Activated T-helper 1 cell treated with anti-CD3 and anti-CD28 coated beads, Interleukin-12 subunit alpha, Interleukin-12 subunit beta, Interleukin-2, Interleukin-4 antibody, amounts not matched to agents 30 ng/mL and 10 ng/mL and 1 ng/mL, durations not matched to agents 14 hours and 24 hours and 36 hours (primary cell): ENCODE measurements at places on chromosomes 5 and 9. TPM values are rescaled to one million over a fixed set of nuclear protein-coding genes. Genes with fewer than 3 reads are reported as not detected.
A peak's percentile ranks its signal among the peaks of the same experiment; 100 is the strongest.

Gene AMBP
- not detected in 2 replicates for total RNA-seq

DNA sequence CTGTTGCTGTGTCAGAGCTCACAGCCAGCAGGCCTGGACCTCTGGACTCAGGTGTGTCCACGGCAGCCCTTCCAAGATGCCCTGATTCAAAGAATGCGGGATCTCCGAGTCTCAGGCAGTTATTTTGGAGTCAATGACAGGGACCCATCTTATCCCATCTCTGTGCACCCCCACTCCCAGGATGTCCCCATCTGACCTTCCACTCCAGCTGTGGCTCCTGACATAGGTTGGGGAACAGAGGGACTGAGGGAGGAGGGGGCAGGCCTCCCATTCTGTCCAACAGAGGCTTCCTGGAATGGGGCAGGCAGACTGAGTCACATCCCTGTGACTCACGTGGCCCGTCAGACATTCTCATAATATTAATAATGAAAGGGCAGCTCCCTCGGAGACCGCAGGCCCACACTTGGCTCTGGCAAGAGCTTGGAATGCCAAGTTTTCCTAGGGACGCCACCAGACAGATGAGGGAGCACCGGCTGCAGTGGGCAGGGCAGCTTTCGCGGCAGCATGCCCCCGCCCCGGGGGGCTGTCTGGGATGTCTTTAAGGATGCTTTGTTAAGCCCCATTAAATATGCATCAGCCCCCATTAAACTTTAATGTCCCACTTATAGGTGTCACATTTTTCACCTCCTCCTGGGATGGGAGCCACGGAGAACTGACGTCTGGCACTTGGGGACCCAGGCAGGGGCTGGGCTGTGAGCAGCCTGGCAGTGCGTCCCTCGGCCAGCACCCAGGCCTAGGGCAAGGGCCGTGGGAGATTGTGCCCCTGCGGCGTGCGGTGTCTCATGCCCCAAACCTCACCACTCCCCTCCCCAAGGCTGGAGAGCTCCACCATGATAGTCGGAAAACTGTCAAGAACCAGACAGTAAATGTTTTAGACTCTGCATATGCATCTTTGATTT, 23.6 kb upstream of the FIBCD1 start:
- no peak for DNase-seq
- H3K4me3 ChIP-seq: no peak overlapping the region
- H3K36me3 ChIP-seq: no peaks in the 10 kb centered on the region
- H3K4me1 ChIP-seq: no peaks in the 10 kb centered on the region
- H3K27me3 ChIP-seq: no peaks in the 10 kb centered on the region
- H3K27ac ChIP-seq: no peak overlapping the region

GRCh38 chr9:87383344-87384150, 114.1 kb upstream of the DAPK1 start:
- no peak overlapping the region for H3K27ac ChIP-seq
- no peaks in the 10 kb centered on the region for H3K27me3 ChIP-seq
- H3K4me3 ChIP-seq: no peak overlapping the region

Gene EGFL7
- total RNA-seq: 2.4 and 2.5 TPM in 2 replicates

- no peak for DNase-seq
- no peaks in the 10 kb centered on the region for H3K36me3 ChIP-seq
- H3K4me1 ChIP-seq: no peaks in the 10 kb centered on the region
- no peak overlapping the region for H3K27ac ChIP-seq
- no peak overlapping the region for H3K4me3 ChIP-seq
These were observed 96.1 kb upstream of the NR3C1 start for GRCh38 chr5:143499480-143500114.

DNA sequence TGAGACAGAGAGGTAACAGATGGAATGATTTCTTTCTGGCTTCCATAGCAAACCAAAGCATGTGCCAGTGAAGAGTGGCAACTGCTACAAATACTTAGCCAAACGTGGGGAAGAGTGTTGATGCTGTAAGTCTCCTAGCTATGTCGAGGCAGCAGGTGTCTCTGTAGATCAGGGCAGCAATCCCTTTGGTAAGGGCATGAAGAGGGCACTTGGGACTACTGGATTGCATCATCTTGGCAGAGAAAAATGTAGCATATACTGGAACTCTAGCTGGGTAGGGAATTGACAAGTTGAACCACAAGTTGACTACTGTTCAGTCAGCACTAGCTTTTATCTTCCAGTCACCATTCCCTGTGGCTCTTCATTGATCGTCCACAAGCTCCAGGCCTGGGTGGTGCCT, 75.8 kb downstream of the GHR start:
- H3K27ac ChIP-seq: no peak overlapping the region
- DNase-seq: no peak
- H3K4me1 ChIP-seq: no peaks in the 10 kb centered on the region
- H3K36me3 ChIP-seq: no peaks in the 10 kb centered on the region
- H3K27me3 ChIP-seq: no peaks in the 10 kb centered on the region
- no peak overlapping the region for H3K4me3 ChIP-seq

- H3K4me1 ChIP-seq: no peaks in the 10 kb centered on the region
- no peak overlapping the region for H3K4me3 ChIP-seq
- no peaks in the 10 kb centered on the region for H3K27me3 ChIP-seq
- H3K27ac ChIP-seq: no peak overlapping the region
These were observed 349.3 kb downstream of the IRX1 start for GRCh38 chr5:3944930-3945329.

- H3K4me3 ChIP-seq: no peak overlapping the region
- peaks cover 56% of the 10 kb centered on the region for H3K4me1 ChIP-seq
- no peak for DNase-seq
- no peaks in the 10 kb centered on the region for H3K27me3 ChIP-seq
- no peak overlapping the region for H3K27ac ChIP-seq
These were observed 222.6 kb downstream of the EBF1 start for GRCh38 chr5:158877124-158877581.

DNA sequence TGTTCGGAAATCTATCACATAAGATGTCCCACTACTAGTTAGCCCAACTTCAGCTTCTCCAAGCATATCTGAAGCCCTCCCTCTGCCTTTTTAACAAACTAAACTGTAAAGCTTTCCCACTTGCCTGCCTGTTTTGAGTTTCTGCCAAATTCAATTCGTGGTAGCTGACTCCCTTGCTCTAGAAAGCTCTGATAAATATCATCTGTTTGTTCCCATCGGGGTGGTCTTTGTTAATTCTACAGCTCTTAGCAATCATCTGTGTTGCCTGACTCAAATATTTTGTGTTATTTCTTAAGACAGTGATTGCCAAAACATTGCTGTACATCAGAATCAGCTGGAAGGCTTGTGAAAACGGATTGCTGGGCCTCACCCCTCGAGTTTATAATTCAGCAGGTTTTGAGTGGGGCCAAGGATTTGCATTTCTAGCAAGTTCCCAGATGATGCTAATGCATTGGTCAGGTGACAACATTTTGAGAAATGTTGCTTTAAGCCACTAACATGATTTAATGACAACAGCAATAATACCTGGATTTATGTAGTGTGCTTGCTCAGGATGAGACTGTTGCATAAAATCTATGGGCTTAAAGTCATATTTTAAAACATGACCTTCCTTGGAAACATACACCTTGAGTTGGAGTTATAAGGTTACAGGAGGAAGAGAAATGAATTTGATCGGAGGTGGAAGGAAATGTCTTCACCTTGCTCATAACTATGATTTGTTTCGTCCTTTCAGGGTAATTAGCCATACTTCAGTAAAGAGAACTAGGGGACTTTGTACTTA, 631.9 kb downstream of the PSAT1 start:
- DNase-seq: no peak
- H3K4me3 ChIP-seq: no peak overlapping the region
- H3K27me3 ChIP-seq: no peaks in the 10 kb centered on the region
- H3K27ac ChIP-seq: no peak overlapping the region

- peaks cover 2% of the 10 kb centered on the region for H3K27me3 ChIP-seq
- H3K36me3 ChIP-seq: peaks cover 4% of the 10 kb centered on the region
- H3K4me3 ChIP-seq: peak within 1 kb of the TSS; percentile 94
- peak; percentile 77 for DNase-seq
These were observed at the start of gene JMY for GRCh38 chr5:79235634-79236361. Gene JMY, plus strand, starts transcription at chr5:79236131. Its CDS starts 520 bp downstream, at chr5:79236651.

Gene PRDM9
- not detected in 2 replicates for total RNA-seq

Gene CCL21
- not detected in 2 replicates for total RNA-seq

Gene ZNF883
- not detected in 2 replicates for total RNA-seq

Gene TAF1L
- total RNA-seq: 0.03 TPM in 1 of 2 replicates, not detected in the other

GRCh38 chr9:2424619-2425033, 197.0 kb upstream of the VLDLR start:
- no peaks in the 10 kb centered on the region for H3K36me3 ChIP-seq
- H3K27ac ChIP-seq: no peak overlapping the region
- no peaks in the 10 kb centered on the region for H3K27me3 ChIP-seq
- no peak for DNase-seq
- H3K4me3 ChIP-seq: no peak overlapping the region

- peaks cover 8% of the 10 kb centered on the region for H3K4me1 ChIP-seq
- no peak overlapping the region for H3K4me3 ChIP-seq
- no peaks in the 10 kb centered on the region for H3K36me3 ChIP-seq
- no peak overlapping the region for H3K27ac ChIP-seq
- no peak for DNase-seq
- H3K27me3 ChIP-seq: no peaks in the 10 kb centered on the region
These were observed 160.6 kb downstream of the PLK2 start for GRCh38 chr5:58299256-58299655.

GRCh38 chr9:22079873-22080341, 70.8 kb upstream of the CDKN2B start:
- peaks cover 17% of the 10 kb centered on the region for H3K27me3 ChIP-seq
- peak overlapping the region; percentile 78 for H3K27ac ChIP-seq
- H3K4me1 ChIP-seq: peaks cover 54% of the 10 kb centered on the region

- no peak overlapping the region for H3K27ac ChIP-seq
- H3K36me3 ChIP-seq: no peaks in the 10 kb centered on the region
- no peak for DNase-seq
- H3K4me3 ChIP-seq: no peak overlapping the region
These were observed 307.8 kb upstream of the PAPPA start for GRCh38 chr9:115845648-115846312.

Gene CNTNAP3B
- not detected in 2 replicates for total RNA-seq

GRCh38 chr5:36734422-36734821, 128.0 kb downstream of the SLC1A3 start:
- peaks cover 22% of the 10 kb centered on the region for H3K27me3 ChIP-seq
- no peak overlapping the region for H3K27ac ChIP-seq
- no peak overlapping the region for H3K4me3 ChIP-seq
- no peaks in the 10 kb centered on the region for H3K36me3 ChIP-seq
- H3K4me1 ChIP-seq: no peaks in the 10 kb centered on the region

DNA sequence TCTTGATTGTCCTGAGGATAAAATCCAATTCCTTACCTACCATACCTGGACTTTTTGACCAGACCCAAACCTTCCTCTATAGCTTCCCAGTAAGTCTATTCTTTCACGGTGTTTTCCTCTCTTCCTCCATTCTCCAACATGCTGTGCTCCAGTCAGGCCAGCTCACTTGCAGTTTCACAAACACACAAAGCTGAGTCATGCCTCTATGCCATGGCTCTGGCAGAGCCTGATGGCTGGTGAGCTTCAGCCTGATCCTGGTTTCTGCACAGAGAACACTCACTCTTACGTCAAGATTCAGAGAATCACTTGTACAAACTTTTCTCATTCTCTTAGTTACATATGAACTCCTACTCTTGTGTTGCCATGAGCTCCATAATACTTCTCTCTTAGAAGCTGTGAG, 27.7 kb upstream of the PAX5 start:
- H3K4me1 ChIP-seq: no peaks in the 10 kb centered on the region
- no peak overlapping the region for H3K27ac ChIP-seq
- H3K27me3 ChIP-seq: peaks cover 35% of the 10 kb centered on the region
- no peak for DNase-seq
- no peaks in the 10 kb centered on the region for H3K36me3 ChIP-seq

Gene RAI14
- 1.2 and 1.5 TPM in 2 replicates for total RNA-seq

DNA sequence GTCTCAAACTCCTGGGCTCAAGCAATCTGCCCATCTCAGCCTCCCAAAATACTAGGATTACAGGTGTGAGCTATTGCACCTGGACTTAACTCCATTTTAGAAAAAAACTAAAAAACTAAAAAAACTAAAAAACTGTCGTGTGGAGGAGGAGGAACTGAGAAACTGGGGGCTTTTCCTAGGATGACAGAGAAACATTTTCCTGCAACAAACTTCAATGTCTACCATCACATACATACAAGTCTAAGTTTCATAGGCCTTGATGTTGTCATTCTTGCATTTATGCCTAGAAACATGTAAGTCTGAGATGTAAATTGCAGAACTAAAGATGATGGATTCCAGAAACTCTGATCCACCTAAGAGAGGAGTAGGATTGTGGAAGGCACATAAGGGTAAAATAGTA, 556.8 kb downstream of the RAB3C start:
- peaks cover 37% of the 10 kb centered on the region for H3K4me1 ChIP-seq
- H3K4me3 ChIP-seq: no peak overlapping the region
- no peak overlapping the region for H3K27ac ChIP-seq
- H3K27me3 ChIP-seq: no peaks in the 10 kb centered on the region

DNA sequence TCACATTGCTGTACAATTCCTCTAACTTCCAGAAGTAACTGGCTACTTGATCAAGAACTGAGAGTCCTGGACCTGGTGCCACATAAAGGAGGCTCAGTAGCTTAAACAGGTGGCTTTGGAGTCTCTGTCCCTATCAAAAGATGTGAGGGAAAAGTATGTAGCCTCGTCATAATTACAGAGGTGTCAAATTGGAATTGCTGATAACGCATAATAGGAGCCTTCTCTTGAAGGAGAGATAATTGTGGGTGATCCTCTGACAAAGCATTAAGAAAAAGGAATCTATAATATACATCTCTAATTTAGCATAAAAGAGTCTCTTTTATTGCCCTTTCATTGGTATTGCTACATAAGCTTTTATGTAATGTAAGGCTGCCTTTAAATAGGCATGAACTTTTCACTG, 1246.4 kb upstream of the CDH9 start:
- no peak overlapping the region for H3K4me3 ChIP-seq
- no peaks in the 10 kb centered on the region for H3K36me3 ChIP-seq
- H3K27me3 ChIP-seq: no peaks in the 10 kb centered on the region
- no peak for DNase-seq
- H3K27ac ChIP-seq: no peak overlapping the region
- no peaks in the 10 kb centered on the region for H3K4me1 ChIP-seq

- no peaks in the 10 kb centered on the region for H3K4me1 ChIP-seq
- no peak overlapping the region for H3K4me3 ChIP-seq
- peaks cover 5% of the 10 kb centered on the region for H3K36me3 ChIP-seq
- H3K27ac ChIP-seq: no peak overlapping the region
- DNase-seq: no peak
These were observed 945 bp downstream of the ANKDD1B start for GRCh38 chr5:75612226-75612569.

DNA sequence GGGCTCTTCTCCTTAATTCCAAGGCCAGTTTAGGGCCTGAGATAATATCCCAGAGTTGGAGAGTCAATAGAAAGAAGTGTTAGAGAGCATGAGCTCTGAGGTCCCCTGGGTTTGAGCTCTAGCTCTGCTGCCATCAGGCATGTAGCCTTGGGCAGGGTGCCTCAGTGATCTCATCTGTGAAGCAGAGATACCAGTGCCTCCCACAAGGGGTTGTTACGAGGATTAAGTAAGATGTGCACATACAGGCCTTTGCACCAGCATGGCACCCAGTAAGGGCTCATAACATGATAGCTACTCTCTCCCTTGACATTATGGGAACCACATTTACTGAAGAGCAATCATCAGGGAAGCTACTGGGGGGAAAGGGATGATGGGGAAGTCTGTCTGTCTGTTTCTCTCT, 265.7 kb downstream of the HSPA4 start:
- no peak overlapping the region for H3K27ac ChIP-seq
- H3K36me3 ChIP-seq: no peaks in the 10 kb centered on the region
- peaks cover 2% of the 10 kb centered on the region for H3K27me3 ChIP-seq
